ENCODE measurements at places on chromosomes 3 and 15. TPM values are rescaled to one million over a fixed set of nuclear protein-coding genes. Genes with fewer than 3 reads are reported as not detected.

- no peak for DNase-seq
These were observed 94.0 kb downstream of the ETFA start for GRCh38 chr15:76217029-76217881.

DNA sequence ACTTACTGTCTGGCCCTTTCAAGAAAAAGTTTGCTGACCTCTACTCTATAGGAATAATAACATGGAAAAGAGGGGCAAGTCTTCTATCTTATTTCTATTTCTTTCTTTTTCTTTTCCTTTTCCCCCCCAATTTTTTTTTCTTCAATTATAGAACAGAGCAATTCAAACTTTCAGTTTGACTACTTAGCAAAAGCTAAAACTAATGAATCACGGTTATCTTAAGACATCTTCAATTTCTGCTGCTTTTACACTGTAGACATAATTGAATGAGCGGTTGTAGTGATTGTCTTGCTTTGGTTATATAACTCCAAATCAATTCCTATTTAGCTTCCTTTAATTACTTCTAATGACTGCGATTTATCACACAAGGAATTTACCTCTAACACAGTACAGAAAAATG is 74.3 kb upstream of the P2RY1 start:
- no peak for DNase-seq

Gene CCR4
- total RNA-seq: not detected

DNA sequence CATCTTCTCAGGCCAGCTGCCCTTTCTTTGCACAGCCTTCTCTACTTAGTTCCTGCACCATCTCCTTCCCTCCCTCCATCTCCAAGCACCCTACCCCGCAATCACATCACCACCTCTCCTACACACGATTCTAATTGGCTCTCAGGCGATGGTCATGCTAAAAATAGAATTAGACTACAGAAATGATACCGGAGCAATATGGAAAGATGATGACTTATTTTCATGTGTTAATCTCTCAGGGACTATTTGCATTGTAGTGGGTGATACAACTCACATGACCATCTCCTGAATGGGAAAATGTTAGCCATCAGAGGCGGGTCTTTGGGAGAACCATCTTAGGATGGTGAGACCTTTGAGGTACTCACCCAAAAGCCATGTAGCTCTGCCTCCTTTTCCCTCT is 54.7 kb upstream of the PPARG start:
- no peak for DNase-seq

Gene COL7A1
- 20.4 TPM for total RNA-seq

All from right cardiac atrium (tissue), 5 donors.